ENCODE measurements at places on chromosomes 1 and 21.

DNA sequence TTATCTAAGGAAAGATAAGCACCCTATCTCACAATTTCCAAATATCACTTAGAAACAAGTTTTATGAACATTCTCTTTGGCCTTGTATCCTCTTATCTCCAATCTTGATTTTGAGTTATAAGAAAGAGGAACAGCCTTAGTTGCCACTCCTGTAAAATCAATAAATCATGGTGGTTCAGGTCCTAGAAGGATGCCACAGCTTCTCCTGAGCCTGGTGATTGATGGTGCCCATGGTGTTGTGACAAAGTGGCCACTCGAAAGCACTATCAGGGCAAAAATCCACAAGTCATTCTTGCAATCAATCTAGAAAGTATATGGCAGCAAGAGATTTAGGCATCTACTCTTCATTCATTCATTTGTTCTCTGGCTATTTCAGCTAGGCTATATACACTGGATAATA is 27.8 kb downstream of the GBP6 start:
- no peak for DNase-seq

DNA sequence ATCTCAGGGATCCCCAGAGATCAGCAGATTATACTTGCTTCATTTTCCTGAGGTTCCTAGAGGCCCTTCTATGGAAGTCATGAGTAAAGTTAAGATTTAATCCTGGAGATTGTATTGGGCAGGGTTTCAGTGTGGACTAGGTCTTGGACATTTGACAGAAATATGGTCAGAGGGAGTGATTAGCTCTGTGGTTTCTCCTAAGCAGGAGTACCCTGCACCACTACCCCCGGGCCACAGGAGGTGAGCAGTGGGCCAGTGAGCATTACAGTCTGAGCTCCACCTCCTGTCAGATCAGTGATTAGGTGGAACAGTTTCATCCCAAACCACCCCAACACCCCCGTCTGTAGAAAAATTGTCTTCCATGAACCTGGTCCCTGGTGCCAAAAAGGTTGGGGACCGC is 43.2 kb downstream of the PHACTR4 start:
- no peak for DNase-seq

DNA sequence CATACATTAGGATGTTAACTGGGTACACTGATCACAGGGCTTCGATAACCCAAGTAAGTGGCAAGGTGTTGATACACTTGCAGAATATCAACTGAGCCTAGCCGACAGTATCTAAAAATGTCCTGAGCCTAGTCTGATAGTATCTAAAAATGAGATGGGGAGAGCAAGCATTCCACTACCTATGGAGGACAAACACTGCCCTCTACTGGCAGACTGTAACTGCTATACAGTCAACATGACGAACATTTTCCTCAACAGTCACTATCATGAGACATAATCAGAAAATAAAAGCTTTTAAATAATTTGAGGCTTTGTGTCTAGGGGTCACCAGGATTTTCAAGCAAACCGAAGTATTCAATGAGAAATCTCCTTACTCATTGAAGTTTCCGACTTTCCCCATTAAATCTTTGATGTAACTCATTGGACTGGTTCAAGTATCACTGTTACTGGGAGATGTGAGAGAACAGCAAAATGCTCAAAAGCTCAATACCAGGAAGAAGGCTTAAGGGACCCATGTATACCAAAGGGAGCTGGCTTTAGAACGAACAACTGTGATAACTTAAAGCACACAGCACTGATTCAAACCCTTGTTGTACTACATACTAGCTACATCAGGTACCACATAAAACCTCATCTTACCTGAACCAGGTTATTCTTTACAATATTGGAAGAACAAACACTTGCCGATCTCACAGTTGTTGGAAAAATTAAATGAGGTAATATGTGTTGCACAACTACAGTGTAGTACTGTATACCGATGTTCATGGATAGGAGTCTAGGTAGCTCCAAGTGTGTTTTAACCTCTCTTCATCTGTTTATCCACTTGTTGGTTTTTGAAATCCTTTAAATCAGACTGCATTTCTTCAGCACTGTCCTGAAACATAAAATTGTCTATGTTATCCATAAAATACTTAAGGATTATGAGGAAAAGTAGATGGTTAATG is 31.1 kb upstream of the SLC45A3 start:
- DNase-seq: peak; percentile 63

GRCh38 chr1:209570743-209571142 is 12.8 kb upstream of the CAMK1G start:
- no peak for DNase-seq

DNA sequence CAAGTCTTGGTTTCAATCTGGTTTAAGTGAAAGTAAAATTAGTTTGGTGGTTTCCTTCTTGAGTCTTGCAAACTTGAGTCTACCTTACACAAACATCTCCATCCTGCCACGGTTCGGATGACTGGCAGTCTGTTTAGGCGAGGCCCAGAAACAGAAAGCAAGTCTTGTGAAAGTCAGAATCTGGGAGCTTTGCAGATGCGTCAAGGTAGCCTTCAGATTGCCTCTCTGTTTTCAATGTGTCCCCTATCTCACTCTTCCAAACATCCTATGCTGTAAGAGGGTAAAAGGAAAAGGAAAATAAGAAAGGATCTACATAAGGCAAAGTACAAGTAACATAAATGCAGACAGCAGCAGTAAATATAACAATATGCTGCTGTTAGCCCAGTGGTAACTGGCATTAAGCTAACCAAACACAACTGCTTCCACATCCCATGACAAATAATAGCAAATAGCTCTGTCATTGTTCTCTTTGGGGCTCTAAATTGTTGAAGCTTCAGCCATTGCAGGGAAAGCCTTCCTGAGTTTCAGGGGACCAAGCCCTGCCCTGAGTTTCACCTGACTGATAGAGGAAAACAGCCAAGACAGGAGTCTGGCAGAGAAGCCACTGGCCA is 26.2 kb upstream of the C1orf105 start:
- DNase-seq: peak; percentile 64

GRCh38 chr1:44483089-44483874 is 78.2 kb downstream of the RNF220 start:
- no peak for DNase-seq

GRCh38 chr21:19276665-19277064 is 873.1 kb upstream of the TMPRSS15 start:
- no peak for DNase-seq

DNA sequence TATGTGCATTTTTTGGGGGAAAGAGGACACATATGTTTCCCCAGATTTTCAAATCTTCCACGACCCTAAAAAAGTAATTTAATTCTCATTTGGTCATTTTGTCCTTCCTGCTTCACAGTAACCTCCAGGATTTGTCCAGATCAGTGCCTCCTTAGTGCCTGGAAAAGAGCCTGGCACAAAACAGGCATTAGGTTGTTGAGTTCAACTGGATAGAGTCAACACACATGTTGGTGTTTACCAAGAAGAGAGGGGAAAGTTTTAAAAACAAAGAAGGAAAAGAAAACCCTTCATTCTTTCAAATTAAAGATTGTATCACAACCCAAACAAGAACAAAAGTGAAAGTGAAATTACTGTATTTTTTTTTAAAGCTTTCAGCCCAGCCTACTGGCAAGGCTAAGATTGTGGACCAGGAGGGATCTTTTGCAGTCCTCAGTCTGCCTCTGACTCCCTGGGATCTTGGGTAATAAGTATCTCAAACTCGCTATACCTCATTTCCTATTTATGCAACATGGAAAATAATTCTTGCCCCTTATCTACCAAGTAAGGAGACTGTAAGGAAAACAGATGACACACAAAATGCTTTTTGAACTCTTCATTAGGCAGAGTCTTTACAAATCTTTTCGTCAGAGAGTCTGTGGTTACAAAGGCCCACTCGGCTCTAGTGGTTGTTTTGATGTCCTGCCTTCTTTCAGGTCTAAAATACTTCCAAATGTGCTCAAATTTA is 57.8 kb downstream of the ZNF281 start:
- DNase-seq: no peak

DNA sequence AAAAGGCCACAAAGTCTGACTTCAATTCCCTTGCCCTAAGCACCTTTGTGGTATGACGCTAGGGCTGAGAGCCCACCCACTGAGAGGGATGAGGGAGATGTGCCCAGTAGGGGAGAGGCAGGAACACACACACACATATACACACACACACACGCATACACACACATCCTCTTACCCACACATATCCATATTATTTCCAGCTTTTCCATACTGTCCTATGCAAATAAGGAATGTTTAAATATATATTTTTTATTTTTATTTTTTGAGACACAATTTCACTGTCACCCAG is 3.0 kb downstream of the RAB25 start:
- DNase-seq: no peak

DNA sequence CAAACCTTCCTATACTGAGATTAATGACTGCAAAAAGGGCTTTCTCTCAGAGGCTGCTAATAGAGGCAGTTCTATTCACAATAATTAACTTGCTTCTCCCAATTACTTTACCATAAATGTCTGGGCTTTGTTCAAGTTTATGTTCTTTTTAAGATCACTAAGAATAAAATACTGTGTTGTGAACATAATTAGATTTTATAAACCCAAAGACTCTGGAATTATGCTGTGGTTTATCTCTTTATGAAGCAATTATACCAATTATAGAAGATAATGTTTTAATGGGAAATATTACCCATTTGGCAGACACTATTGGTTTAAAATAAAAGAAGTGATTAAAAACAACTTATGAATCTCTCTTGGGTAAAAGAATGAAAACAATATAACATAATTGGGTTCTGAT is 43.5 kb upstream of the IL12RB2 start:
- no peak for DNase-seq

DNA sequence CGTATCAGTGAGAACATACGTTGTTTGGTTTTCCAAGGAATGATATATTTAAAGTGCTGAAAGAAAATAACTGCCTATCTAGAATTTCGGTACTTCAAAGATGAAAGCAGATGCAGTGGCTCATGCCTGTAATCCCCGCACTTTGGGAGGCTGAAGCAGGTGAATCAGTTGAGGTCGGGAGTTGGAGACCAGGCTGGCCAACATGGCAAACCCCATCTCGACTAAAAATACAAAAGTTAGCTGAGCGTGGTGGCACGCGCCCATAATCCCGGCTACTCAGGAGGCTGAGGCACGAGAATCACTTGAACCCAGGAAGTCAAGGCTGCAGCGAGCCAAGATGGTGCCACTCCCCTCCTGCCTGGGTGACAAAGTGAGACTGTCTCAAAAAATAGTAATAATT is 16.4 kb downstream of the CD244 start:
- DNase-seq: no peak

DNA sequence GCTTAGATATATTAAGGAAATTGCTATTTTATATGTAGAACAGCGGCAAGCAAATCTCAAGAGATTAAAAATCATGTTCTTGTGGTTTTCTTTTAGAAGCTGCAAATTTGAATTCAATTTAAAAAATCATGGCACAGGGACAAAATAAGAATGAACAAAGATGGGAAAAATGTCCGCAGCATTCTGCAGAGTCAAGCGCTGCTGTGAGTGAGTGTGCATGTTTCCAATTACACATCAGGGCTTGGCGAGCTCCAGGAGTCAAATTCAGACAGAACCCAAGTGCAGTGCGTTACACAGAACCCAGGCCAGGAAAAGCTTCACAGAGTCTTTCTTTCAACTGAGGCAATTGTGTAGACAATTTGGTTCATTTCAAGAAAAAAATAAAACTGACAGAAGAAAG is 33.3 kb upstream of the ERG start:
- no peak for DNase-seq

- no peak for DNase-seq
Observed at GRCh38 chr1:4528590-4528989, 125.8 kb upstream of the AJAP1 start.

- no peak for DNase-seq
Observed at GRCh38 chr1:227245613-227246320, 72.5 kb downstream of the CDC42BPA start.

- no peak for DNase-seq
Observed at GRCh38 chr21:32216293-32216692, 62.6 kb downstream of the MIS18A start.

- DNase-seq: no peak
Observed at GRCh38 chr21:32070126-32070525, 197.3 kb downstream of the HUNK start.

- no peak for DNase-seq
Observed at GRCh38 chr21:44967082-44968047, 27.5 kb downstream of the SLX9 start.

- DNase-seq: no peak
Observed at GRCh38 chr1:164629971-164630370, 71.0 kb downstream of the PBX1 start.

- DNase-seq: no peak
Observed at GRCh38 chr1:7576946-7577657, 194.0 kb upstream of the VAMP3 start.

DNA sequence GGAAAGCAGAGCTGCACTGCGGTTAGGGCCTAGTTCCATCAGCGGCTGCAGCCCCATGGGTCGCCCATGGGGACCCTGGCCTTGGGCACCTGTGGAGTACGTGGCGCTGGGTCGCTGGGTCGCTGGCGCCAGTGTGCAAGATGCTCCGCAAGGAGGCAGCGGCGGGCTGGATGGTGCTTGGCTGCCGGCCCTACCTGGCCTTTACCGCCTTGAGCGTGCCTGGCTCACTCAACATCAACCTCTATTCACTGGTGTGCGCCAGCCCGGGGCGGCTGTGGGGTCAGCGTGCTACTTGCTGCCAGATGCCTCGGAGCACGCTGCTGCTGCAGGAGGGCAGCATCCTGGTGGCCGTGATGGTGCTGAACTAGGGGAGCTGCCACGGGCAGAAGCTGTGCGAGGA is 85.1 kb upstream of the RHOU start:
- DNase-seq: no peak

- no peak for DNase-seq
Observed at GRCh38 chr1:44326024-44326701, 28.9 kb downstream of the ERI3 start.

- no peak for DNase-seq
Observed at GRCh38 chr1:15579683-15580047, 5.2 kb downstream of the AGMAT start.

DNA sequence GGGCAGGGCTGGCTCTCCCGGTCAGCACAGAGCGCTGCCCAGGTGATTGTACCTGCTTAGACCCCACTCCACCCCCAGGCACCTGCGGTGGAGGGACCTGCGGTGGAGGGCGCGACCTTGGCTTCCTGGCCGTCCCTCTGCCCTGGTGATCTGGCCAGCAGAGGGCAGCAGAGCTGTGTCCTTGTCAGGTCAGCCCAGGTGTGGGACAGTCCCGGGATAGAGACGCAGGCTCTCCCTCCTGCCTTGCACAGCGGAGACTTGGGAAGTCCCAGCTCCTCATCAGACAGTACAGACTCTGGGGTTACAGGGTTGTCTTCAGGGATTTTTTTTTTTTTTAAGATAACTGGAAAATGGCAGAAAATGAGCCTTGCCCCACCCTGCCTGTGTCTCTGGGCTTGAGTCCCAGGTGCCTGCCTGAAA is 10.0 kb downstream of the SLX9 start:
- peak; percentile 88 for DNase-seq

- no peak for DNase-seq
Observed at GRCh38 chr1:172941471-172941870, 109.3 kb downstream of the TNFSF18 start.

DNA sequence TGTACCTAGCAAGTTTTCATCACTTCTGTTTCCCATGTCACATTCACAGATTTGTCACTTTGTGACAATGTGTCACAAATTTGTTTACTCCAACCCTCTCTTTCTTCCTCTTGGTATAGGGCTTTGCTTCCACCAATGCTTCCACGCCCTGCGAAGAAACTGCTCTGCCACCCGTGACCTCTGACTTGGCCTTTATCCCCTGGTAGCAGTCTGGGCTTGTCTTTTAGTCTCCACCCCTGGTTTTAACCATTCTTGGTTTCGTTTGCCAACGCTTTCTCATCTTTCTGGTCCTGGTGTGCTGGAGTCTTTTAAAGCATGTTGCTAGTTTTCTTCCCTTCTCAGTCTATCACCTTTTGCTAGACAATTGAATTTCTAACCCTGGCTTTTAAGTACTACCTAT is 8.1 kb downstream of the TACSTD2 start:
- DNase-seq: no peak

Measured in activated gamma-delta T cell treated with Interleukin-2 at 50 U/mL for 16 hours (primary cell).